Fibroblast of gingiva (primary cell): ENCODE measurements at places on chromosomes 11 and 22.

- DNase-seq, result no peak
These were observed 2.9 kb downstream of the TSKU start for GRCh38 chr11:76786016-76786415.

GRCh38 chr11:2466869-2467694 lies 22.3 kb downstream of the KCNQ1 start:
- no peak for DNase-seq

GRCh38 chr22:39643311-39644083 lies 72.9 kb downstream of the CACNA1I start:
- no peak for DNase-seq

- DNase-seq, result no peak
These were observed 177.6 kb downstream of the IGLL1 start for GRCh38 chr22:23402275-23403151.

- DNase-seq, result peak; percentile 80
These were observed 13.9 kb upstream of the NAV2 start for GRCh38 chr11:19698493-19699292.

DNA sequence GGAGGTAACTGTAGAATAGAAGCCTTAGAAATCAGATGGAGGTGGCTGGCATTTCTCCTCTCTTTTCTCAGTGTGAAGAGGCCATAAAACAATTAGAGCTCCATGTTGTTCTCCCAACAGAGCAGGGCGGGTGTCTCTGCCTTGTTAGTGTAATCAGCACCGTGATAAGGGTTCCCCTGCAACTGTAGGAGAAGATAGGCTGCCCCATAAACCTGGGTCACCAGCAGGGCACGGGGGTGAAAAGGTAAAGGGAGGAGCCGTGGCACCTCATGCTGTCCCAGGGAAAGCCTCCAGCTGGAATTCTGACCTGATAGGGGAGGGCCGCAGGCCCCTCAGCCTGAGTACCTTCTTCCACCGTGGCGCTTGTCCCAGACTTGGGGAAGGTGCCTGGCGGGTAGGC lies 68.7 kb downstream of the ISX start:
- no peak for DNase-seq

- DNase-seq, result no peak
These were observed 31.7 kb upstream of the ABCC8 start for GRCh38 chr11:17508306-17508705.

DNA sequence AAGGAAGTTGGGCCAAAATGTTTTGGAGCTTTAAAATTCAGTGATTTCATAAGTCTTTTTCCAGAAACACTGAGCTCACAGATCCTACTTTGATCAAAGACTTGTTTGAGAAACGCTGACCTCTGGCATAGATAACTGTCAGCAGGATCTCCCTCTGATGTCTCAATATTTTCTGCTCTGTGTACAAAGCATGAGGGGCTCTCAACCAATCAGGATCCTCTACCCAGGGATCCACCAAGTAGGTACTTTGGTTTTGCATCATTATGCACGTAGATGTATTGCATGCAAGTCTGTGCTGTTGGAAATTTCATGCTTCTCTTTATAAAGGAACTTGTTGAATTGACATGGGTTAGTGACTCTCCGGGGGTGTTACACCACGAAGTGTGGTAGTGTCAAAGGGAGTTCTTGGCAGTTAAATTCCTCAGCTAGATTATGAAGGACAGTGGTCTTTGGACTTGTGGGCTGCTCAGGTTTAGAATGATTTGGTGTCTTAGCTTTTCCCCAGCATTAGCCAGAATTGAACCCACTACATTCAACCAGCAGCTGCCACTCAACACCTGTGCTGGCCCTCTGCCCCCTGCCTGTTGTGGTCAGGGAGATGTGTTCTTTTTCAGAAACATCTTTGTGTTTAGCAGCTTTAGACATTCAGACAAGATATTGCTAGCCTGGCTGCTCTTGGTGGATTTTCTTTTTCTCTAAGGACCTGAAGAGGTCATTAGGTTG lies 1.7 kb upstream of the DIXDC1 start:
- peak; percentile 64 for DNase-seq

DNA sequence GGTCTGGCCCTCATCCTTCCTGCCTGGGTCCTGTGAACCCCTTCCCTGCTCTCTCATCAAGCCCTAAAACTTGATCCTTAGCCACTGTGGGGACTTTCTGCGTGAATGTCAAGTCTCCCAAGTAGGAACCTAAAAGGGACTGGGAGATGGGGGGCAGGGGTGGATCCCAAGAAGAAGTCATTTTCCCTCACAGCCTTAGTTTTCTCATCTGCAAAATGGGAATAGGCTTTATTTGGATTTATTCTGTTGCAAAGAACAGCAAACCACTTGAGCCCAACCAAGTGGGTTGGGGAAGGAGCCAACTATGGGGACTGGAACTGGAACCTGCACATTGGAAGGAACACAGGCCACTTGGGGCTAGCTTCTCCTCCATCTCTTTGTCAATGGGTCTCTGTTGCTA lies 36.8 kb downstream of the NEU3 start:
- no peak for DNase-seq

GRCh38 chr11:64524158-64524527 lies 66.9 kb upstream of the SLC22A12 start:
- DNase-seq, result no peak

DNA sequence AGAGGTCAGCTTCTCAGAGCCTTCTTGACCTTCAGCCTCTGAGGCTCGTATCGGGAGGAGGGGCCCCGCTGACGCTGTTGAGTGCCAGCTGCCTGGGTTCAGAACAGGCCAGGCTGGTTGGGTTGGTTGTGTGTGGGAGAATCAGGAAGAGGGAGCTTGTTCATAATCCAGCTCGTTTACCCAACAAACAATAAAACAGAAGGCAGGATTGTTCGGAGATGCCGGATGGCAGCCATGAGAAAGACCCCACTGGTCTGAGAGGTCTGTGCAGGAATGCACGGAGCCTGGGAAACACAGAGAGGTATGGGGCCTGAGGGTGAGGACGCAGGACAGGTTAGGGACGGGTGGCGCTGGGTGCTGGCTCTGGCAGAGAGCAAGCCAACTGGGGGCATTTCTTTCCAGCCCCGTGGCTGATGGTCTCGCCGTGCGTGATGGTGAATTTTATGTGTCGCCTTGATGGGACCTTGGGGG lies 31.6 kb upstream of the SHANK2 start:
- no peak for DNase-seq

- DNase-seq, result no peak
These were observed 7.8 kb downstream of the LARGE2 start for GRCh38 chr11:45930031-45930794.

DNA sequence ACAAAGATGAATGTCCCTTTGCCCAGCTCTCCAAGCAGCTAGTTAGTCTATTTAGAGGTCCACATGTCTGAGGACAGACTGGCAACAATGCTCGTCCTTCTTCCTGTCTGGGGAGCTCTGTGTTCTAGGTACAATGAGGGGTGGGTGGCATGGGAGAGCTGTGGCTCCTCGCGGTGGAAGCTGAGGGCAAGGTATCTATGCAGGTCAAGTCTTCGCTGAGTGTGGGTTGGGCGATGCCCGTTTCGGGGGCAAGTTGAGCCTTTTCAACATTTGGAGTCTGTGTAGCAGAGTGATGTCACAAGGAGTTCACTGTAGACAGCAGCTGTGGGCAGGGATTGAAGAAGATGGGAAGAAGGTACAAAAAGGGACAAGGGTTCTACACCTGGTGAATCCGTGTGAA lies 163.2 kb downstream of the FEZ1 start:
- no peak for DNase-seq

- no peak for DNase-seq
These were observed 695.7 kb downstream of the NELL1 start for GRCh38 chr11:21364866-21365624.

- no peak for DNase-seq
These were observed 52.2 kb downstream of the NUP98 start for GRCh38 chr11:3745161-3745560.

DNA sequence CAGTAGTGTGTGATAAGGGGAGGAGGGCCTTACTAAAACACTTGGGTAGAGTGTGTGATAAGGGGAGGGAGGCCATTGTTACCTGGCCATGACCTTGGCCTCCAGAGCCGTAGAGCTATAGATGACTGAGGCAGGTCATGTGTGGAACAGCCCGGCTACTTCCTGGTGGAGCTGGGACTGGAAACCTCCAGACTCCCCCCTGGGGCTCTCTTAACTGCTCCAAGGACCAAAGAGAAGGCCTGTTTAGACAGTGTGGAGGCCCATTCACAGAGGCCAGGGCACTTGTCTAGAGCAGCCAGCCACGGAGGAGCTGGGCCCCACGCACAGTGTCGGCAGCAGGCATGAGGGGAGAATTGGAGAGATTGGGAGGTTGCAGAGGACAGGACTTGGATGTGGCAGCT lies 12.5 kb upstream of the MICALL1 start:
- DNase-seq, result no peak

DNA sequence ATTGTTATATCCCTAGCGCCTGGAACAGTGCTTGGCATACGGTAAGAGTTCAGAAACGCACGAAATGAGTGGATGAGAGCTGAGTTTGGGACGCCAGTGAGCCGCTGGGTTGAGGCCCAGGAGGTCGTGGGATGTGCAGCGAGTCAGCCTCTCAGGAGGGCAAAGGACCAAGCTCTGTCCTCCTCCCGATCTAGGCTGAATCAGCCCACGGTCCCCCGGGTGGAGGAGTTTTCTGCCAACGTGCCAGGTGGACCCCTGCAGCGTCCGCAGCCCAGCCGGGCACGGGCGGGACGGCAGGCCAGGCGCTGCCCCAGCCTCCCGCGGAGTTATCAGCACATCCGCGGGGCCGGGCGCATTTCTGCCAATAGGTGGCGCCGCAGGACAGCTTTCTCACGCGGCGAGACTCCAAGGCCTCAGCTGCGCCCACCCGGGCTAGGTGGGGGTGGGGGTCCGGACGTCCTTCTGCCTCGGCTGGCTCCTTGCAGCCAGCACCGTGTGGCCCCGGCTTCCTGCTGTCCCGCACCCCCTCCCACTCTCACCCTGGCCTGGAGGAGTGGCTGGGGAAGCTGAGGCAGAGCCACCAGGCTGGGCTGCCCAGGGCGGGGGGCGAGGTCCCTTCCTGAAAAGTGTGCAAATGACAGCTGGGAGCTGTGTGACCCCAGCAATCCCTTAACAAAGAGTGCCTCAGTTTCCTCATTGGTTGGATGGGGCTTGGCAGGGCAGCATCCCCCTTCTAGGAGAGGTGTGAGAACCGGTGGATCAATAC lies 2.2 kb upstream of the RPS19BP1 start:
- peak; percentile 49 for DNase-seq

DNA sequence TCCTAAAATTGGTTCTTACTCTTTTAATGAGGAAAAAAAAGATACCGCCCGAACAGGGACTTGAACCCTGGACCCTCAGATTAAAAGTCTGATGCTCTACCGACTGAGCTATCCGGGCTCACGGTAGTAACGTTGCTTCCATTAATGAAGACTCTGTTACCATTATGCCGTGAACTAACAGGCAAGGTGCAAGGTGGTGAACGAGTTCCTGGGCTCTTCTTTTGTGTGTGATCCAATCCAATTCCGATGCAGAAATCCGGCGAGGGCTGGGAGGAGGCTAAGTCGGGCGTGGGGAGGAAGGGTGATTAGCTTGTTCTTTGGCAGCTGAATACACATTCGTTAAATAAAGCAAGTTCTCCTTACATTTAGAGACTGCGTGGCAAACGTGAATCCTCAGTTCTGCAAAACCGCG lies 49.0 kb downstream of the OR4D9 start:
- peak; percentile 44 for DNase-seq

GRCh38 chr11:121334973-121335710 lies 42.6 kb downstream of the SC5D start:
- no peak for DNase-seq

- no peak for DNase-seq
These were observed 38.5 kb upstream of the GRAMD4 start for GRCh38 chr22:46581538-46582244.

DNA sequence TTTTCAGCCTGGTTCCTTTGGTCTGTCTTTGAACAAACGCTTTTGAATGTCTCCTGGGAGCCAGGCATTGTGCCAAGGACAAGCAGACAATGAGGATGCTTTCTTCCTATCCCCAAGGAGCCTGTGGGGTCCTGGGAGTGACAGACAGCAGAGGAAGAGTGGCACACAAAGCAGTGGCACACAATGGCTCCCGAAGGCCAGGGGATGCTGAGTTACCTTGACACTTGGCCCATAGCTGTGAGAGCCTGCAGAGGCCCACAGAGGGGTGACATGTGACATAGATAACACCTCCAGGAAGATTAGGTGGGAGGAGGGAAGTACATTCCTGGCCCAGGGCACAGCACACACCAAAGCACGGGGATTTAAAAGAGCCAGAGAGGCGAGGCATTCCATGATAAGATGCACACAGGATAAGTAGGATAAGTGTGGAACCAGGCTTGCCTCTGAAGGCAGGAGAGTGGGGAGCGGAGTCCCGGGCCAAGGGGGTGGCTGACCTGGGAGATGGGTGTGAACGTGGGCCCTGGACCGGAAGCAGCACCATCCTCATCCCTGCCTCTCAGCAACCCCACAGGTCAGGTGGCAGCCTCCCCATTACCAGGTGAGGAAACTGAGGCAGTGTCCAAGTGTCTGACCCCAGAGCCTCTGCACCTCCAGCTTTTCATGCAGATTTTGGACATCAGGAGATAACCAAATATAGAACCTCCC lies 6.3 kb downstream of the UPB1 start:
- DNase-seq, result no peak

DNA sequence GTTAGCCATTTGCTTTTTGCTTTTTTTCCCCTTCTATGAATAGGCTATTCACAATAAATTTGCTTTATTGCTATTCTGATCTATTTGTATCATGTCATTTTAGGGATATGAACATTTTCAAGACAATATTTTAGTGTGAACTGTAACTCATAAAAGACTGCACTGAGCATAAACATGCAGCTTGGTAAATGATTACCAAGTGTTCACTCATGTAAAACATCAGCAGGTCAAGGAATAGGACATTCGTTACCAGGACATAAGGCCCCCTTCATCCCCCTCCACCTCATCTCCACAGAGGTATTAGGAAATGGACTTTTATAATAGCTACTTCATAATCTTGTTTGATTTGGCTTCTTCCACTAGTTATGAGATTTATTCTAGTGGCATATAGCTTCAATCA lies 12.4 kb downstream of the NLRP14 start:
- no peak for DNase-seq

GRCh38 chr11:94876645-94877442 lies 96.5 kb downstream of the CWC15 start:
- DNase-seq, result peak; percentile 91

DNA sequence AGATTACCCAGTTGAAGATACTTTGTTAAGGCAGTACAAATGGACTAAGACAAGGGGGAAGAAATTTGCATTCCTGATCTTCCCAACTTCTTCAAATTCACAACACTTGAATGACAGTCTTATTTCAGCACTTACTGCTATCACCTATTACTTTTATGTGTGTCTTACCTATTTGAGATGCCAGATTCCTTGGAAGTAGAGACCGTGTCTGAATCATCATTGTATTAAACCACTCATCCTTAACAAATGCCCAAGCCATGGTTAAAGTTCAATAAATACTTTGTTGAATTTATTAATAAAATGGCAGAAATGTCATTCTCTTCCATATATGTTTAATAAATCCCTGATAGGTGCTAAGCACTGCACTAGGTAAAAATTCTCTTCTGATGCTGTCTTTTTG lies 18.3 kb downstream of the SC5D start:
- no peak for DNase-seq

DNA sequence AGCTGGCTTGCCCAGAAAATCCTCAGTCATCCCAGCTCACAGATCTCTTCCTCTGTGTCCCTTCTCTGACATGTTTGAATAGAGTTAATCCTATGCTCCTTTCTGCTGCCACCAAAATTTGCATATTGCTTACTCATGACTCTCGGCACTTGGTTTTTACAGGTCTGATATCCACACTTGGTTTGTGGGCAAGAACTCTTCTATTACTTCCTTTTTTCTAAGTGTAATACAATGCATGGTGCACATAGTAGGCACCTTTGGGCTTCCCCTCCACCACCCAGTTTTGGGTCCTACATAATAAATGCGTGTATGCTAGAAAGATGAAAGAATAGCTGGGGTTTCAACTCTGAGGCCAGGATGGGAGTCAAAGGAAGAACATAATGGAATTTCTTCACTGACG lies 69.7 kb upstream of the GRK3 start:
- no peak for DNase-seq
